Stimulated activated CD4-positive, alpha-beta T cell treated with anti-CD3 and anti-CD28 coated beads, Interleukin-1b, Interleukin-23, amount 100 ng/mL, for 1 hour (primary cell): ENCODE measurements at places on chromosomes 4 and X.

DNA sequence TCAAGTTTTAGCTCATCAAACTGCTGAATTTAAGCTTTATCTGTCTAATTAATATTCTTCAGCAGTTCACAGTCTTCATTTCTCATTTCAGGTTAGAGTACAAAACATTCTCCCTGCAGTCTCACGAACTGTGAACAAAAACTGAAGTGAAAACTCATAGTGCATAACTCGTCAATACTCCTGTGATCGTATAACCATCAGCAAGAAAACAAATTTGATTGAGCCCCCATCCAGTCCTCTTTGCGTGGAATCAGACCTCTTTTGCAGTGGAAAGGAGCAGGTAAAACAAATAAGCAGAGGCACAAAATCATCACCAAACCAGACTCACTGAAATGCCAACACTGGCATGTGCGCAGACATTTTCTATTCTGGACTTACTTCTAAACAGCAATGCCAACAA lies 12.7 kb downstream of the ADAM29 start:
- DNase-seq = no peak

GRCh38 chr4:129641179-129641578 lies 545.2 kb downstream of the C4orf33 start:
- DNase-seq = no peak

- DNase-seq = no peak
Measured at GRCh38 chrX:152735860-152736511, 2.4 kb downstream of the MAGEA12 start.

- no peak for DNase-seq
Measured at GRCh38 chr4:1003271-1004070, 8.0 kb upstream of the FGFRL1 start.

DNA sequence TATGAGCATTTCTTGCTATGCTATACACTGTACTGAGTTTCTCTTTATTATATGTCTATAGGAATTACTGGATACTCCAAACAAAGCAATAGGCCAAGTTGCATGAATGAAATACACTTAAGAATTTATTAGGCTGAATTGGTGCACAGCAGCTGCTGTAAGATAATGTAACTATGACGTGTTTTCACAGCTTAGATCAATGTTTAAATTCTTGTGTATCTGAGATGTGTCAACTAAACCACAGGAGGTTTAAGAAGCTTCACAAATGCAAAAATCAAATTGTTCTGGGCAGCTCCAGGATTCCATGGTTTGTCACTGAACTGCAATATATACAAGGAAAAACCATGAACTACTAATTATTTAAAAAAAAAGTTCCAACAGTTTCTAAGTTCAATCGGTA lies 156.7 kb downstream of the MAPK10 start:
- DNase-seq = no peak

DNA sequence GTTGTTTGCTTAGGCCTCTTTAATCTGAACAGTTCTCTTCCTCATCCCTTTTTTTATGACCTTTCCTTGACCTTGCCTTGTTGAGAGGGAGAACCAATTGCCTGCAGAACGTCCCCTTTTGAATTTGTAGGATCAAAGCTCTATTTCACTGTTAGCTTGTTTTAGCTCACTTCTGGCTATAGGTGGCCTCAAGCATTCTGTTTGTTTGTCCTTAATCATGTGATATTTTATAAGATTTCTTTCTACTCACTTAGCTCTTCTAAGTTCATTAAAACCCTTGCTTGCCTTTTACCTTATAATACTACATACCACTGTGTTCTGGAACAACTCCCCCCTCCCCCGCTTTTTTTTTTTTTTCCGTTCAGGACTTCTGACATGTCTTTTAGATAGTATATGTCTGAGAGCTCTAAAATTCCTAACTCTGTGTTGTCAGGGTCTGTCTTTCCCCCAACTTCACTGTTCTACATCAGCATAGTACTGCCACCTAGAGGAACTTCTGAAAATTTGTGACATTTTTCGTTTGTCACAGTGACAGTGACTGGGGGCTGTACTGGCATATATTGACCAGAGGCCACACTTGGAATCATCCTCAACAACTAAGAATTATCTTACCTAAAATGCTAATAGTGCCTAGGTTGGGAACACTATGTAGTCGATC lies 128.5 kb downstream of the LARP7 start:
- DNase-seq = no peak

GRCh38 chr4:139858436-139859205 lies 193.0 kb downstream of the MGST2 start:
- DNase-seq = no peak

GRCh38 chr4:122000849-122001248 lies 49.0 kb upstream of the TRPC3 start:
- no peak for DNase-seq

- DNase-seq = no peak
Measured at GRCh38 chrX:130857207-130857606, 45.8 kb downstream of the ENOX2 start.

- no peak for DNase-seq
Measured at GRCh38 chr4:52157641-52158316, 106.7 kb downstream of the SPATA18 start.

DNA sequence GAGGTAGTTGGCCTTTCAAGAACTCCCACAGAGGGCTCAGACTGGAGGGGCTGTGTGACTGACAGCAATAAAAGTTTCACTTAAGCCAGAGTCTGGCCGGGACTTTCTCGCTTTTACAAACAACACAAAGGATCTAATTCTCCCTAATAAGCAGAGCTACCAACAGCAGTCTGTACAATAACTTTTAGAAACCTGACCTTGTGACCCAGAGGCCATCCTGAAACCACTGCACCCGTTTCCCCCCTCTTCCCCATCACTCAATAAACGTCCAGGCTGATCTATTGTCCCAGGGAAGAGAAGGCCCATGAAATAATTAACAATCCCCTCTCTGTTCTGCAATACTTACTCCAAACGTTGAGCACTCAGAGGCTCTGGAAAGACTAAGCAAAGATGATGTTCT lies 442.4 kb downstream of the ZIC3 start:
- no peak for DNase-seq

DNA sequence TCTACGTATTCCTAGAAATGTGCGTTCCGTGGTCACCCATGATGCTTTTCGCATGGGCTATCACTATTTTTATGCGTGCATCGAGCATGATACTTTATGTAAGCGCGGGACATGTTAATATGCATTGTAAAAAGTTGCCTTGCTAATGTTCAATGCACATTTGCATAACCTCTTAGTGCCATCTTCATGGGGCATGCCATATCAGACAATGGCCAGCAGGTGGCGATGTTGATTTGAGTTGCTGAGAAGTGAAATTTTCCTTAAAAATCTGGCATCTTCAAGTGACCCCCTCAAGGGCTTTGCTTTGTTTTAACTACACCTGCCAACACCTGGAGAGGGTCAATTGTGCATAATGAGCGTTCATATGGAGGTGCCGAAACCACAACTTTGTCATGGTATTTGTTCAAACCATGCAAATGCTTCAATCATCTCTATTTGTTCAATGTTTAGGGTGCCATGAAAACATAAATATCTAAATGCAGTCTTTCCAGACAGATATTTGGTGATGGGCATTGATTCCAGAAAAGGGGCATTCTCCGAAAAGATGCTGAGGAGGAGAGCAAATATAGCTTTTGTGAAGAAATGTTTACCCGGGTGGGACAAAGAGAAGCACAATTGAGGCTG lies 833.9 kb upstream of the PRKX start:
- no peak for DNase-seq

GRCh38 chr4:53586121-53586816 lies 5.0 kb downstream of the LNX1 start:
- DNase-seq = no peak

DNA sequence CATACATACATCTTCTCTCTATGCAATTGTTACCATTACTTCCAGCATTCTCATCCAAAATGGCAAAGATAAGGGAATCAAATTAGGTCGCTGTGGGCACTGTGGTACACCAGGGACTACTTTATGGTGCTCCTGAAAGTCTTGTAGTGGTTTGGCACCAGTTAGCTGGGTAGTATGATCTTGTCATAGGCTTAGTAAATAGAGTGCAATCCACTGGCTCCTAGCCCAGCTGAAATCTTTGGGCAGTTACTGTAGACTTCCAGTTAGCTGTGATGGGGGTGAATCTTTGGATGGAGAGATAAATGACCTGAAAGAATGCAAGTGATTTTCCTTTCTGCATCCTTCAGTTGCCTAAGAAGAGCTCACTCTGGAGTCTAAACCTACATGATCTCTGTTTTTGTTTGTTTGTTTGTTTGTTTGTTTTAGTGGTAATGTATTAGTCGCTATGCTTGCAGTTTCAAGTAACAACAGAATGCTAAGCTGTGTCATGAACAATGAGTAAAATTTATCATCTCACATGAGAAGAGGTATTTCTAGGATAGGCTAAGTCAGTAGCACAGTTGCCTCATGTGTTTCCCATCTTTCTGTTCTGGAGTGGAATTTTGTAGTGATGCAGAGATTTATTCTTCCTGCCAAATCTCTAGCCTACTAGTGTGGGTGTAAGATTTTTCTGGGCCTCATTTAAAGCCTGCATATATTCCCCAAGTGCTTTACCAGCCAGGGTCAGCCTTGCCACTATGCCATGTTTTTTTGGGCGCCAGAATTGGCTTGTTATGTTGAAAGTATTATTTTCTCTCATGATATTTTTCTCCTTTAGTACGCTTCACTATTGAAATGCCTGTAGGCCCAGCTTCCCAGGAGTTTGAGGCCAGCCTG lies 24.2 kb downstream of the HERC3 start:
- DNase-seq = no peak

DNA sequence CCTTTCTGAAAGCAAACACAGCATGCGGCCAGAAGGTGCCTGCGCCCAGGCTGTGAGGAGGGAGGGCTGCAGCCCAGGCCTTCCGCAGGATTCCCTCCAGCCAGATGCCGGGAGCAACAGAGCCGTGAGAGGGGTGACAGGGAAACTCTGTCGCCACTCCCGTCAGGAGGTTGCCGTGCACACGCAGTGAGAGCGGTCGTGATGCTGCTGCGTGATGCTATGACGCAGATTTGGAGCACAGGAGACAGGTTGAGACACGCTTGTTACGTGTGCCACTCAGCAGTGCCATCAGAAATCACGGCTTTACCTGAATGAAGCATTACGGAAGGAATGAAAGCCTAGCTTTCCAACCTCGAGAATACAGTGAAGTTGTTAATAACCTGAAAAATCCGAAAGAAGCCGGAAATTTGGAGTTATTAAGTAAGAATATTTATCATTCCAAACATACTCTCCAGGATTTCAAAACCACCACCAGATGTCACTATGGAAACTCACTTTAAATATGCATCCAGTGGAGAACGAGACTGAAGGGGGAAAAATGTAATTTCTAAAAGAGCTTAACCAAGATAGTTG lies 54.4 kb downstream of the FAT1 start:
- DNase-seq = no peak

- DNase-seq = no peak
Measured at GRCh38 chr4:143701365-143701764, 890 bp upstream of the FREM3 start.
